ENCODE measurements at places on chromosomes 12 and 14.

DNA sequence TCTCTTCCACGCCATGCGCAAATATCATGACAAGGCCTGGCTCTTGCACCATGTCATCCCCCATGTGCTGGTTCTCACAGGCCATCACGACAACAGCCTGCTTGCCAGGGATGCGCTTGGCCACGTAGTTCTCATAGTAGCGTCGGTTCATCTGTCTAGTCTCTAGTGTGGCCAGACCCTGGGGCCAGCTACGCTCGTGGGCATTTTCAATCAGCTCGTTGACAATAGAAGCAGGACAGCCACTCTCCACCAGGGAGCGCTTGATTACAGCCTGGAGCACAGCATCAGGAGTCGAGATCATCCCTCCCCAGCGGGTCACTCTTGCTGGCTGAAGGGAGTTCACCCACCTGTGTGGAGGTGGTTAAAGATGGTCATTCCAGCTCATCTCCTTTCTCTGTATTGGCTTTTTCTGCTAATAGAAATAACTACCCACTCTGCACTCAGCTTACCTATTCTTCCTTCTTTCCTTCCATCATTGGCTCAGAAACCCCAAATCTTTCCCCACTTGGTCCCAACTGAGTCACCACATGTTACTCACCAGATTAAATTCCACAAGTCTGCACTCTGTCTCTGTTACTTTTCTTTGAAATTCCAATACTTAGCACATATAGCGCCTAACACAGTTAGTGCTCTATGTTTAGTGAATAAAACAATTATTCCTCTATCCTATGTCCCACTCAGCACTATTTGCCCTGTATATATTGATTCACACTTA, 15.1 kb downstream of the RNF41 start:
- no peak for DNase-seq

GRCh38 chr14:106390401-106390800, 864.0 kb downstream of the TMEM121 start:
- DNase-seq = no peak

DNA sequence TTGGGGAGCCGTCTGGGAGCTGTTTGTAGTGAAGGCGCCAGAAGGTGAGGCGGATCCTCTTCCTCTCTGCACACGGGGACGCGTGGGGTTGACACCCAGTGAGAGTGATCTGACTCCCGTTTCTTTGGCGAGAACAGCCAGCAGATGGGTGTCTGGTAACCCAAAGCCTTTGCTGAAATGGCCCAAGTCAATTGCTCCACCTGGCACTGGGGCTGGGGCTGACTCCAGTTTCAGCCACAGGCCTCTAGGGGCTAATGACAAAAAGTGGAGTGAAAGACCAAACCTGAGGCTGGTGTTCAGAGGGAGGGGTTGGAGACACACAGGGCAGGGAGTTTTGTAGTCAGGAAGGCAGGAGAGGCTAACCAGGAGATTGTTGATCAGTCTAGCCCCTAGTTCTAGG, 87.0 kb downstream of the FRMD6 start:
- no peak for DNase-seq

- no peak for DNase-seq
Observed at GRCh38 chr14:92564344-92565039, 50.9 kb downstream of the RIN3 start.

- DNase-seq = no peak
Observed at GRCh38 chr12:50425589-50426258, 25.0 kb downstream of the LARP4 start.

GRCh38 chr14:83162361-83162929, 1628.8 kb upstream of the SEL1L start:
- no peak for DNase-seq

DNA sequence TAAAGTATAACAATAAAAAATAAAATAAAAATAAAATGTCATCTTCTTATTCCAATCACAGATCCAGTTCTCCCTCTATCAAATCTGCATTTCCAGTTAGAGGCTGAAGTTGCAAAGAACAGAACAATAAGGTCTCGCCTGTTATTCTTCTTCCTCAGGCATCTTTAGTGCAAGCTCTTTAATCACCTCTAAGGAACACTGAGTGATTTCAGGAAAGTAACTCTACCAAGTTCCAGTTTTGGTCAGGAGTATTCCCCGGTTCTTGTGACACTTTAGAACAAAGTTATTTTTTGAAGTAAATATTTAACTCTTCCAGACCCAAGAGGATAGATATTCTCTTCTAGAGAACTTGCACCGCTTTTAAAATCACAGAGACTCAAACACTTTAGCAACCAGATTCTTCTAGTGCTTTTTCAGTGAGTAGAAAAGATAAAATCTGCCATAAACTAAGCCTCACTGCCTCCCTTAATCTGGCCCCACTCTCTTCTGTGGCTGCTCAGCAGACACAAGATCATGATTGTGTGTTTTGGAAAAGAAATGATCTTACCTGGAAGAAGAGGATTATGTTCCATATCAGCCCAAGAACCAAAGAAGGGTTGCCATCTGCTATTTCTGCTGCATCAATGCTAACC, 57.9 kb upstream of the DICER1 start:
- no peak for DNase-seq

DNA sequence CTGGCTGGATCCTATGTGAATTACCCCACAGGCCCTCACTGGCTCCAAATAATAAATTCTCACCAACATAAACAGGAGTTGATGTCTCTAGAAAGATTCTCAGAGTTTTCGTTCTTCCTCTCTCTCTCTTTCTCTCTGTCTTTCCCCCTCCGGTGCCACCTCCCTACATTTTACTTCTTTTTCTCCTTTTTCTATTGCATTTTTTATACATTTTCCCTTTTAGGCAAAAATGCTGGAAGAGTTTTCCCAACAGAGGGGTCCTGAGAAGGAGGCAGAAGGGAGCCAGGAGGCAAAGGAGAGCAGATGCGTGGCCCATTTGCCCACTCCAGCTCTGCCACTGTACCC, 826 bp upstream of the HOXC6 start:
- no peak for DNase-seq

GRCh38 chr12:47776471-47777143, 3.6 kb downstream of the SLC48A1 start:
- no peak for DNase-seq
